ENCODE measurements at places on chromosomes 13 and 19. TPM values are rescaled to one million over a fixed set of nuclear protein-coding genes. Genes with fewer than 3 reads are reported as not detected.

RUBCNL gene
- 0.05 TPM for polyA plus RNA-seq

ZNF544 gene
- polyA plus RNA-seq: 28.2 TPM

UBE2L5 gene
- 0.26 TPM for polyA plus RNA-seq

DNA sequence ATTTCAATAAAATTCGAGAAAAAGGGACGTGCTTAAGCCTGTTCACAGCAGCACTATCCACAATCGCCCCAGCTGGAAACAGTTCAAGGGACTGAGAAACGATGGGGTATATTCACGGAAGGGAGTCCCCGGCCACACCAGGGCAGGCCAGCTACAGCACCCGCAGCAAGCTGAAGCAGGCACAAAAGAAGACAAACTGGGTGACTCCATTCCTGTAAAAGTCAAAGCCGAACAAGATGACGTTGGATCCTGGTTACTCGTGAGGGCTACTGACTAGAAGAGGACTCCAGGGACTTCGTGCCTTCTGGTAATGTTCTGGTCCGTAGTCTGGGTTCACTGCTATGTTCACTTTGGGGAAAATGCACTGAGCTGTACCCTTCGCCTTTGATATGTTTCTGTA is 57.6 kb downstream of the COL4A1 start:
- no peaks in the 10 kb centered on the region for H3K27me3 ChIP-seq
- H3K36me3 ChIP-seq: no peaks in the 10 kb centered on the region
- no peak for DNase-seq
- H3K27ac ChIP-seq: no peak overlapping the region

All from keratinocyte (primary cell).